Liver (tissue), 10 donors: ENCODE measurements at places on chromosomes 1 and 21. TPM values are rescaled to one million over a fixed set of nuclear protein-coding genes. Genes with fewer than 3 reads are reported as not detected.

DNA sequence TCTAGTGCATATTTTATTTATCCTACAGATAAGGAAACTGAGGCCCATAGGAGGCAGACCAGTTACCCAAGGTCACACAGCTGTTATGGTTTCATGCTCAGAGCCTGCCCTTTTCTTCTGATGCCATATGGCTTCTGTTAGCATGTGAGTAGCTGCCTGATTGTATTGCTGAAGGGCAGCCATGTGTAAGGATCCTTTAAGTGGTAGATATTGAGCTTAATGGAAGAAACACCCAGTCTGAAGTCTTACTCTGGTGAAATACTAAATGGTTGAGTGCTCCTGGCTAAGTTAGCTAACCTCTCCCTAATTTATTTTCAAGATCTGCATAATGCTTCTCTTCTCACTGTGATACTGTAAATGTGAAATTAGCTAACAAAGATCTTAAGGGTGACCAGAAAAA lies 30.9 kb downstream of the ADAMTS5 start:
- no peaks in the 10 kb centered on the region for H3K36me3 ChIP-seq
- H3K27me3 ChIP-seq, result no peaks in the 10 kb centered on the region
- no peak overlapping the region for H3K4me3 ChIP-seq
- peaks cover 23% of the 10 kb centered on the region for H3K4me1 ChIP-seq

The TNFRSF1B gene
- polyA plus RNA-seq, result 19.6 TPM

- no peaks in the 10 kb centered on the region for H3K27me3 ChIP-seq
- H3K4me3 ChIP-seq, result no peak overlapping the region
- H3K4me1 ChIP-seq, result no peaks in the 10 kb centered on the region
- no peaks in the 10 kb centered on the region for H3K36me3 ChIP-seq
- DNase-seq, result no peak
- H3K27ac ChIP-seq, result no peak overlapping the region
Measured at GRCh38 chr1:101697072-101697471, 299.7 kb downstream of the OLFM3 start.

- peaks cover 6% of the 10 kb centered on the region for H3K27me3 ChIP-seq
- H3K4me3 ChIP-seq, result no peak overlapping the region
- no peaks in the 10 kb centered on the region for H3K4me1 ChIP-seq
- H3K36me3 ChIP-seq, result no peaks in the 10 kb centered on the region
Measured at GRCh38 chr1:48936436-48936835, 159.7 kb upstream of the BEND5 start.

DNA sequence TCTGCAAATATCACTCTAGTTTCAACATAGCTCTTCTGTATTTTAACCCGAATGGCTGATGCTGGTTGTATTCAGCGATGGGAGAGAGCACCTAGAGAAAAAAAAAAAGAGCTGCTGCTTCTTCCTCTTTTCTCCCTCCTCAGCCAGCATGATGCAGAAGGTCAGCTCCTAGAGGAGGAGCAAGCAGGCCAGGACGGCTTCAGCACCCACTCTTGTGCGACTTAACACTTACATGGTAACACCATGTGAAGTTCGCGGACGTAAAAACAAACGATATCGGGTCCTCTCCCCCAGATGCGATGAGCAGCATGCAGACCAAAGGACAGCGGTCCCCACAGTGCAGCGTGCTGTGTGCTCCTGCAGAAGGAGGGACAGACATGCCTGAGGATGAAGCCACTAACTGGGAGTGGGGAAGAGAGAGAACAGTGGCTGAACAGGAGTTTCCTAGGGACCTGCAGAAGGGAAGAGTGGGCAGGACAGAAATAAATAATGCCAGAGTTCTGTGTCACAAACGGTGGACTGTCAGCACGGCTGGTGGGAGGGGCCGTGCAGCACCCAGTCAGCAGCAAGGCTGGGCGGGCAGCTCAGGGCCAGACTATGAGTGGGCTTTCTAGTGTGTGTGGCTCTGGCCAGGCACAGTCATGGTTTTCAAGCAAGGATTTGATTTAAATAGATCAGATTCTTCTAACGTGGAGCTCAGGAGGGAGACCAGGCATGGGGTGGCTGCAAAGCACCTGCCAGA lies 11.4 kb upstream of the B3GALT5 start:
- no peaks in the 10 kb centered on the region for H3K36me3 ChIP-seq
- no peak overlapping the region for H3K27ac ChIP-seq
- no peak overlapping the region for H3K4me3 ChIP-seq
- no peaks in the 10 kb centered on the region for H3K4me1 ChIP-seq
- H3K27me3 ChIP-seq, result no peaks in the 10 kb centered on the region

DNA sequence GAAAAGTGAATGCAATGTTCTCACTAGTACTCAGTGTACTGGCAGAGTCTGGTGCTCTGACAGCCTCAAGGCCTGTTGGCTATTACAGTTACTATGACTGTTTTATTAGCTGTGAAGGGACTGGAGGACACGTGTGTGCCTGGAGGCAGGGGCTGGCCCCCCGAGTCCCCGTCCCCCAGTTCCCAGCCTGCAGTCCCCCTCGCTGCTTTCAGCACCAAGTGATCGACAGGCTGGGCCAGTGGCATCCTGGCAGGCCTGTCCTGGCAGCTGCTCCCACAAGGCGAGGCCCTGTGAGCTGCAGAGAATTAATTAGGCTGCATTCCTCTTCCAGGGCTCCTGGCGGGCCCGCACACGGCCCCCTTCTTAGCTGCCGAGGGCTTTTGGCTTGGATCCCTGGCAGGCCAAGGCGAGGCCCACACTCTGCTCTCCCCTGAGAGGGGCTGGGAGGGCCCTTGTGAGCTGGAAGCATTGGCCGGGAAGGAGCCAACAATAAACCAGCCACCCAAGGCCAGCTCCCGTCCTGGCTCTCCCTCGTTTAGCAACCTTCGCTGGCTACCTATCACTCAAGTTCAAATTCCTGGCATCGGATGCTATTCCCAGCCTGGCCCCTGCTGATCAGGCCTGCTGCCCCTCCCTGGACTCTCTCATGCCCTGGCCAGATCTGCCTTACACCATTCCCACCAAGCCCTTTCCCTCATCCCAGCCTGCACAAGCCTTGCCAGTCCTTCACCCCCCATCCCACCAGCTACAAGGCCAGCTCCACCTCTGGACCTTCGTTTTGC lies 9.8 kb downstream of the EDN2 start:
- no peak overlapping the region for H3K4me3 ChIP-seq
- H3K4me1 ChIP-seq, result peaks cover 24% of the 10 kb centered on the region
- no peaks in the 10 kb centered on the region for H3K27me3 ChIP-seq
- H3K36me3 ChIP-seq, result no peaks in the 10 kb centered on the region
- DNase-seq, result no peak
- H3K27ac ChIP-seq, result no peak overlapping the region

The PRAMEF25 gene
- polyA plus RNA-seq, result not detected

DNA sequence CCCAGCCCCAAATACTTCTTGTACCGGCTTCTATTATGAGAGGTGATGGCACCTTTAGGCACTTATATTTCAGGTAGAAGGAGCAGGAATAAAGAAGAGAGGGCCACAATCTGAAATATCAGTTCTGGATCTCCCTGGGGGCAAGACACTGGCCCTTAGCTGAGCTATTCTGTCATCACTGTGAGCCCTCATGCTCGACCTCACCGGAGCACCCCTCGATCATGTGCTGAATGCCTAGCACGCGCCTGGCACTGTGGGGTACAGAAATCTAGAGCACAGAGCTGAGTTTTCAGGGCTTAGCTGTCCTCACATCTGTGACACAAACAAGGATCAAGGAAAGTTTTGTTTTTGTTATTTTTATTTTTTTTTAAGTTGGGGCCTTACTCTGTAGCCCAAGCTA lies 7.6 kb upstream of the MX1 start:
- H3K27ac ChIP-seq, result no peak overlapping the region
- H3K27me3 ChIP-seq, result no peaks in the 10 kb centered on the region
- no peaks in the 10 kb centered on the region for H3K36me3 ChIP-seq
- H3K4me3 ChIP-seq, result no peak overlapping the region
- H3K4me1 ChIP-seq, result peaks cover 3% of the 10 kb centered on the region

DNA sequence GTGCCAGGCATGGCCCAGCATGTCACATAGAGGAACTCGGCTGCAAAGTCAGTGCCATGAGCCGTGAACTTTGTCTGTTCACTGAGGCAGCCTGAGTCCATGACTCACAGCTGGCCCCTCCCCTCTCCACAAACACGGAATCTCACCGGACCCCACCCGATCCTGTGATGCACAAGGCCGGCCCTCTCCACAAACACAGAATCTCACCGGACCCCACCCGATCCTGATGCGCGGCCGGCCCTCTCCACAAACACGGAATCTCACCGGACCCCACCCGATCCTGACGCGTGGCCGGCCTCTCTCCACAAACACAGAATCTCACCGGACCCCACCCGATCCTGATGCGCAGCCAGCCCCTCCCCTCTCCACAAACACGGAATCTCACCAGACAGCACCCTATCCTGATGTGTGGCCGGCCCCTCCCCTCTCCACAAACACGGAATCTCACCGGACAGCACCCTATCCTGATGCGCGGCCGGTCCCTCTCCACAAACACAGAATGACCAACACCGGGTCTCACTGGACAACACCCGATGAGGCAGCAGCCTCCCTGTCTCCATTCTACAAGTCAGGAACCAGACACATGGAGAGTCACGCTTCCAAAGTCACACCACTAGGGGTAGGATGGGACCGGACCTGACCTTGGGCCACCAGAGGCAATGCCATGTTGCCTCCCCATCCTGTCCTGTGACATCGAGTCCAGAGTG lies 39.6 kb upstream of the GPR153 start:
- H3K4me1 ChIP-seq, result no peaks in the 10 kb centered on the region
- no peak for DNase-seq
- H3K27me3 ChIP-seq, result no peaks in the 10 kb centered on the region
- H3K27ac ChIP-seq, result no peak overlapping the region

- no peaks in the 10 kb centered on the region for H3K27me3 ChIP-seq
- H3K4me3 ChIP-seq, result no peak overlapping the region
- H3K4me1 ChIP-seq, result no peaks in the 10 kb centered on the region
- DNase-seq, result no peak
- no peaks in the 10 kb centered on the region for H3K36me3 ChIP-seq
Measured at GRCh38 chr1:5960336-5960735, 31.9 kb downstream of the NPHP4 start.

- H3K27ac ChIP-seq, result no peak overlapping the region
- H3K36me3 ChIP-seq, result no peaks in the 10 kb centered on the region
- no peaks in the 10 kb centered on the region for H3K4me1 ChIP-seq
- no peak overlapping the region for H3K4me3 ChIP-seq
- no peak for DNase-seq
- peaks cover 2% of the 10 kb centered on the region for H3K27me3 ChIP-seq
Measured at GRCh38 chr1:68454534-68454933, 4.8 kb upstream of the RPE65 start.
